Liver (tissue), 10 donors: ENCODE measurements at places on chromosomes 6 and 20.

- DNase-seq: no peak
Observed at GRCh38 chr20:48025051-48025515, 239.8 kb upstream of the SULF2 start.

GRCh38 chr6:41647061-41647511 lies 8.8 kb downstream of the MDFI start:
- DNase-seq: no peak

DNA sequence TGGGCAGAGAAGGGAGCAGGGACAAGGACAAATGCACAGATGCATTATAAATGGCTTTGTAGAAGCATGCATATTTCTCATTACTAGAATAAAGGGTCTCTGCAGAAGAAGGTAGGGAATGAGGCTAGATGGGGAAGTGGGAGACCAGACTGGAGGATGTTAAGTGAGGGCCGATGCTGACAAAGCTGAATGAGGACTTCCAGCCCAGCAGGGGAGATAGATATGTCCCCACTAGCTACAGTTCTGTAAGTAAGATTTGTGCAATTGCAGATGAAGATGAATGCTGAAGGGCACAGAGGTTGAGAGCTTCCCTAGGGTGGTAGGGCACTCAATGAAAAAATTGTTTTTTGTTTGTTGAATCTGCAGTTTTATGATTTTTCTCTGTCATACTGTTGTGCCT lies 16.9 kb downstream of the ADGRG6 start:
- DNase-seq: no peak

- no peak for DNase-seq
Observed at GRCh38 chr6:135506270-135506997, 8.9 kb upstream of the AHI1 start.

DNA sequence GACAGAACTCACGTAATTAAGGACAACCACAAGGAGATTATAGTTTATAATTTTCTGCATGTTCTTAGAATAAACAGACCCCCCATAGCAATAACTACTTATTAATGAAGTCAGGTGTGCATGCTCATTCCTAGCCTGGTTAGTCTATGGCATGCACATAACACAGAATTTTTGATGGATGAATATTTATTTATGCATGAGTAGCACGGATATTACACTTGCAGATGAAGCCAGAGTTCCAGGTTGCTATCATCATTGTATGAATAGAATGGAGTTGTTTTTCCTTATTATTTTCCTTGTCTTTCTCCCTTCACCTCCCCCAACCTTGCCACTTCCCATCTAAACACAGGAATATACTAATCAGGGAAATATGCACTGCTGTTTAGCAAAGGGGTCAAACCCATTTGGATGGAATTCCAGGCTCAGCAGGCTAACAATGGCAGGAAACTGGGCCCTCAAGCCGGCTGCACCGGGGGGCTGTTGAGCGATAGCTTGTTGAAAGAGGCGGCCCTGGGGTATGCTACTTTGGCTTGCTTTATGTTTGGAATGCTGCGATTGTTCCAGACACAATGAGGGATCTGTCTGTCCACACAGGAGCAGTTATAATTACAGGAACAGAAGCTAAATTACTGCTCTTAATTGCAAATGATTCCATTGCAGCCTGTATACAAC lies 112.6 kb downstream of the TMEM170B start:
- no peak for DNase-seq

GRCh38 chr6:139821676-139822223 lies 447.3 kb upstream of the CITED2 start:
- DNase-seq: no peak

DNA sequence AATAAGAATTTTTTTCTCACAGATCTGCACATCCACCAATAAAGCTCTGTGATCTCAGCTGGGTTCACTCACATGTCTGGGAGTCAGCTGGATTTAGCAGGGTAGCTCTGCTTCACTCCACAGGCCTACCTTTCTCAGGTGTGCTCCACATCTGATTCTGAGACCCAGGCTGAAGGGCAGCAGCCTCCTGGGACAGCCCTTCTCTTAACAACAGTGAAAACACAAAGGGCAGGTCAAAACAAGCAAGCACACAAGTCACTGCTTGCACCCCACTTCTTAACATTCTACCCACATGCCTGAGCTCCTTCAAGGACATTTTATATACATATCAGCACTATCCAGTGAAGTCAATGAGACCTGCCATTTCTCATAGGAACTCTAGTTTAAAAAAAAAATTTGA lies 96.0 kb upstream of the MAP3K4 start:
- no peak for DNase-seq

GRCh38 chr6:104414723-104415122 lies 445.0 kb downstream of the HACE1 start:
- no peak for DNase-seq
